ENCODE measurements at places on chromosomes 12 and 14.
A peak's percentile ranks its signal among the peaks of the same experiment; 100 is the strongest.

DNA sequence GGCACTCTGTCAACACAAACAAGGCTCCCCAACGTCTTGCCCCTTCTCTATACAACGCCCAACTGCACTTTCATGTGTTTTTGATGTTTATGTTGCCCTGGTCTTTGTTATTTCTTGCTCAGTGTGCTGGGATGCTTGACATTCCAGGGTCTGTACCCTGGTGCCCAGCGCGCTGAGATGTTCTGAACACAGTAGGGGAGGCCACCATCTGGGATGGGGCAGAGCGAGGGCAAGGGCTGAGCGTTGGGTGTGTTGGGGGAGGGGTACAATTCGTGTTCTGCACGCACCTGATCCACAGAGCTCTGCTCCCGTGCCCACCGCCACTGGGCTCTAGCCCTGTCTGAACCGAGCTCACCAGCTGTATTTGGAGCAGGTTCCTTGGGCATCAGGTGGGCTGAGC, 52.9 kb downstream of the ISCA2 start:
- DNase-seq, result no peak

DNA sequence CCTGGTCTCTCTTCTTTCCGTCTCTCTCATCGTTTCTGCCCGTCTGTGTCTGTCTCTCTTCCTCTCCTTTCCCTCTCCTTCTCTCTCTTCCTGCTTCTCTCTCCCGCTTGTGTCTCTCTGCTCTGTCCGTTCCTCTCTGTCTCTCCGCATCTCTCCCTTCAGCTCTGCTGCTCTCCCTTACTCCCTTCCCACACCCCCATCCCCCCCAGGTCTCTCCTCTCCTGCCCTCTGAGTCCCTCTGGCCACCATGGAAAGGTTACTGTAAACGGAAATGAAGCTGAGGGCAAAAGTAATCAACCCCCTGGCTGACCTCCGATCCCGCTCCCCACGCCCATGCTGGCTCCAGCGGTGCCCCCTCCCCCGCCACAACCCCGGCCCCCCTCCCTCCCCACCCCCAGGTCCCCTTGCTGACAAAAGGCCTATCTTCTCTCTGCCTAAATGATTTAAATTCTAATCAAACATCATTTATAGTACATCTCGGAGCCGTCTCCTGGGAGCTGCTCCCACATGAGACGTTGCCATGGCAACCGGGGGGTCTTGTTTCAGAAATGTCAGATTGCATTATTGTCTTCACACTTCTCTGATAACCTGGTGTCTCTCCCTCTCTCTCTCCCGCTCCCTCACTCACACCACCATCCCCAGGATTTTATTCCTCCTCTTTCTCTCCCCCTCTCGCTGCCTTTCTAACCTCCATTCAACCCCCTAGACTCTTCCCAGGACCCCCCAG, 203.8 kb downstream of the RBM19 start:
- no peak for DNase-seq

DNA sequence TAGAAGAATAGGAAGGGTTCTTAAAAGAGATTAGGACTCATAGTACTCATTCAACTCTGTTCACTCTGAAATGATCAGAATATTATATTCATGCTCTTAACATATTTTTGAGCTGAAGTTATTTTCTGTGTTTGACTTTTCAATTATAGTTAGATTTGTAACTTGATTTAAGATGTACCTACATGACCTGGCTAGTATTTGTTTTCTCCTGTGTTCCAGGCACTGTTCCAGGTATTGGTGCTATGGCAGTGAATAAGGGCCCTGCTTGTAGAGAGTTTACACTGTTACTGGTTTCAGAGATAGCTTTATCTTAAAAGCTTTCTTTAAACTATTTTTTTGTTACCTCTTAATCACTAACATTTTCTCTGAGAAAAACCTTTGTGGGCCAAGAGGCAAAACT, 19.1 kb upstream of the SLC17A8 start:
- DNase-seq, result no peak

GRCh38 chr12:99498756-99499155, 148.8 kb upstream of the GARIN6 start:
- DNase-seq, result no peak

DNA sequence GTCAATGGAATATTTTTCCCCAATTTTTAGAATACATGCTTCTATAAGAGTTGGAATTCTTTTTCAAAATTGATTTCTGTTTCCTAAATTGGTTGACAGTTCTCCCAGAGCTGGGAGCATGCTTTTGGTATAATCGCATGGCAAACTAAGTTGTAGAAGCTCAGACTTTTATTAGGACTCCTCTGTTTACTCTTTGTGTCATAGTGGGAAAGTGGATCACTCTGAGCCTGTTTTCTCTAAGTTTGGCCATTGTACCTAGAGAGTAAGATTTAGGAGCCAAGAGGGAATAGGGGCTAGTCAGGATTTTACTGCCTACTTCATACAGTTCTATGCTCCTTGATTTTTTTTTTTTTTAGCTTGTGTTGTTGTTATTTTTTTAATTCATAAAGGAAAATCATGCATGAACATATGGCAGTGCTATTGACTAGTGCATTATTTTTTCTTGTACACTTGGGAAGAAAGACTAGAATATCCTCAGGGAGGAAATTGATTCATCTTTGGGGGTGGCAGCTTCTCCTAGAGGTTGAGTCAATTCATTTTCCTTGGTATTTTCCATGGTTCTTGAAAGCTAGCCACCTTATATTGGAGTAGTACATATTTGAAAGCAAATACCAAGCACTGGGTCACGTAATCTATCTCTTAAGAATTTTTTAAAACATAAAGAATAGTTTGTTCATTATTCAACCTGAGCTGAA, 77.7 kb upstream of the TRAF3 start:
- no peak for DNase-seq

DNA sequence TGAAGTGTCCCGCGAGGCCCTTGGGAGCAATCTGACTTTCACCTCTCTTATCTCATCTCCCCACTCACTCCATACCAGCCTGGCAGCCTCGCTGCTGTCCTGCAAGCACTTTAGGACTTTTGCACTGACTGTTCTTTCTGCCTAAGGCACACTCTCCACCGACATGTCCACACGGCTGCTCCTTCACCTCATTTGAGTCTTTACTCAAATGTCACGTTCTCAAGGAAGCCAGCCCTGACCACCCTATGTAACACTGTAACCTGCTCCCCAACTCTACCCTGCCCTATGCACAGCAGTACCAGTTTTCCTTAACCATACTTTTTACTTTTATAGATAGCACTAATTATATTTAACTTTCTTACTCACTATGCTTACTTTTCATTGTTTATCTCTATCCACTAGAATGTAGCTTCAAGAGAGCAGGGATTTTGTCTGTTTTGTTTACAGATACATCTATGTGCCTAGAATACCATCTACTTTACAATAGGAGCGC, 32.0 kb downstream of the PRKD1 start:
- DNase-seq, result no peak

GRCh38 chr12:124295431-124296058, 652 bp downstream of the RFLNA start:
- DNase-seq, result no peak

- peak; percentile 8 for DNase-seq
Observed at GRCh38 chr12:92055877-92056276, 89.8 kb downstream of the BTG1 start.

GRCh38 chr12:49825360-49825970, 2.7 kb downstream of the NCKAP5L start:
- DNase-seq, result no peak
